Renal pelvis (tissue), 12 donors: ENCODE measurements at places on chromosomes 2 and 18. TPM values are rescaled to one million over a fixed set of nuclear protein-coding genes. Genes with fewer than 3 reads are reported as not detected.

The MLPH gene
- 2.1 TPM for polyA plus RNA-seq

- no peak for DNase-seq
Observed at GRCh38 chr18:7593218-7593819, 26.2 kb downstream of the PTPRM start.

GRCh38 chr2:145759228-145759915 lies 1239.5 kb upstream of the ZEB2 start:
- no peak for DNase-seq

DNA sequence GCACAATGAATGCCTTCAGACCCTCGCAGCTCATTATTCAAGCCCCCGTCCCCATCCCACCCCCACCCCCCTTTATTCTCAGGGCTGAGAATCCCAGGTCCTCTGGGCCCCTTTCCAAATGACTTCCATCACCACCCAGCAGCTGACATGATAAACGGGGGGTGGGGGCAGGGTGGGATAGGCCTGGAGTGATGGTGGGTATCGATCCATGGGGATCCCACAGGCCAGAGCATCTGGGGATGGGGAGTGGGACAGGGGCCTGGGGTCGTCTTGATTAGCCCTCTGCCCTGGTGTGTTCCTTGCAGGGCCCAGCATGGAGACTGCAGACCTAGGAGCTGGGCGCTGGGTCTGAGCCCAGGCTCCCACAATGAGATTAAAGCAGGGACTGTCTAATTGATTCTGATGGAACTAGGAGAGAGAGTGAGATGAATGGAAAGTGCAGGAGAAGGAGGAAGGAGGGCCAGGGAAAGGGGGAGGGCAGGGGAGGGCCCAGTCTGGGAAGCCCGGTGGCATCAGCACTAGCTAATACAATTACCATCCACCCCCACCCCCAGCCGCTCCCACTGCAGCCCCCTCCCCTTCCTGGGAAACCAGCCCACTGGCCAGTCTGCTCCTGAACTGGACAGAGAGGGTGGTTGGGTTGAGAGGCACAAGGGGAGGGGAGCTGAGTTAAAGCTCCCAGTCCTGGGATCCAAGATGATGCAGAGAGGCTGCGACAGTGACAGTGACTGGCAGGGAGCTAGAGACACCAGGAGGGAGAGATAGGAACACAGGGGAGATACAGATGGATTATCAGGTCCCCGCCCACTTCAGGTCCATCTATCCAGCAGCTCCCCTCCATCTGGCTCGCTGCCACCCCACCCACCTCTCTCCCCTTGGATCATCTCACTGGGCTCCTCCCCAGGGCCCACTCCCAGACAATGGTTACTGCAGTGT lies 13.1 kb upstream of the TNS1 start:
- no peak for DNase-seq

The DYNAP gene
- not detected for polyA plus RNA-seq

DNA sequence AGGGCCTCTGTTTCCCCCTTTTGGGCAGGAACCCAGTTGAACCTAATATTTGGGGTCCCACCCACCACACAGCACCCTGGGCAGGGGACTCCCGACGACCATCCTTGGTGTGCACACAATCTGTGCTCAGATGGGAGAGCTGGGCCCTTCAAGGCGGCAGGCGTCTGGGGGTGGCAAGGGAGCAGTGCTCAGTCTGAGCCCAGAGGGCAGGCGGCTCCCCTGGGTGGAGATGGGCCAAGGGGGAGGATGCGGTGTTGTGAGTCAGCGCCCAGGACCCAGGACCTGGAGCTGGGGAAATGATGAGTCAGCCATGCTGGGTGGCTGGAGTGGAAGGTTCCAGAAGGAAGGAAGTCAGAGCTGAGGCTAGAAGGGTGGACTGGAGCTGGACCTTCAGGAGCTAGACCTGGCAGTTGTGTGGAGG lies 3.8 kb downstream of the PROM2 start:
- no peak for DNase-seq

GRCh38 chr18:7146067-7146466 lies 28.5 kb upstream of the LAMA1 start:
- DNase-seq = no peak

- DNase-seq = no peak
Observed at GRCh38 chr2:64650722-64651338, 2.9 kb downstream of the SERTAD2 start.

GRCh38 chr2:127887082-127887775 lies 1.5 kb upstream of the AMMECR1L start:
- DNase-seq = no peak

The REG3G gene
- polyA plus RNA-seq = not detected

The SPATS2L gene
- 137 TPM for polyA plus RNA-seq

DNA sequence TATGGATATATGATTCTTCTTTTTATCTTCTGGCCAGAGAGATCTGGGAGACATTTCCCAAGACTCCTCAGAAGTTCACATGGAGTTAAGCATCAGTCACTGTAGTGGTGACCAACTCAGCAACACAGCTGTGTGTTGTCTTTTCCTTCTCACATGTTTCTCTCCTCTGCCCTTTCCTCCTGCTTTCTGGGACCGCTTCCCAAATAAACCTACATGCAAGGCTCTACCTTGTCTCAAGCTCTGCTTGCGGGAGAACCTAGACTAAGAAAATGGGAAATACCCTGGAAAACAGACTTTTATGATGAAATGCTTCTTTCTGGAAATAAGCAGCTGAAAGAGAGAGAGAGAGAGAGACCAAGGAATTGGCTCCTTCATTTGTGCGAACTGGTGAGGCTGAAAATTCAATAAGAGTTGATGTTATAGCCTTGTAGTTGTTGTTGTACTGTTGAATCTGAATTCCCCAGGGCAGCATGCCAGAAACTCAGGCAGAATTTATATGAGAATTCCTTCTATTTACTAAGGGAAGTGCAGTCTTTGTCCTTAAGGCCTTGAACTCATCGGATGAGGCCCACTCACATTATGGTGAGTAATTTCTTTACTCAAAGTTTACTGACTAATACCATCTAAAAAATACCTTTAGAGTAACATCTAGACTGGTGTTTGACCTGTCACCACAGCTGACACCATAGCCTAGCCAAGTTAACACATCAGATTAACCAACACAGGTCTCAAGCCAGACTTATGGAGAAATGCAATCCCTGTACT lies 22.7 kb upstream of the DSC1 start:
- peak; percentile 24 for DNase-seq

DNA sequence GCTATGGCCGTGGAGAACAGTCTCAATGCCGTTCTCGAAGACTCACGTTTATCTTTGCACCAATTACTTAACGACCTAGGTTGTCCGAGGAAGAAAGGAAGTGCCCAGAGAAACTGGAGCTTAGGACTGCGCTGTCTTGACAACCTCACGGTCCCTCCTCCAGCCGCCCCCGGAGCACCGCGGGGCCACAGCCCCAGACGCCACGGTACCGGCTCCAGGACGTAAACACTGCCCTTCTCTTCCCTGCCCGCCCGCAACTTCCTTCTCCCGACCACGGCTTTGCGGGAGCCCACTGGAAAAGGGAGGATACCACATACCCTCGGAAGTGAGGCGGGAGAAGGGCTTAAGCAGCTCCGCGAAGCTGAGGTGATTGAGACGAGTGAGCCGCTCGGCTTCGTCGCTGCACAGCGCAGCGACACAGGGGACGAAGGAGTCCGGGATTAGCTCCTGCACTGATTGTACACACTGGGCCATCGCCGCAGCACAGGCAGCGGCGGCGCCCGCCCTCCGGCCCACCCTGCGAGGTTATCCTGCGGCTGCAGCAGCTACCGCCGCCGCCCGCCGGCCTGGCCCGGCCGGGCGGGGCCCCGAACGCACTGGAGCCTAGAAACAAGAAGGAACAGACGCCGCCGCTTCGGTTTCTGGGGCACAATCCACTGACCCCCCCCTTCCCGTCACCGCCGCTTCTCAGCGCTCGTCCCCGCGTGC lies 483 bp downstream of the TRAPPC8 start:
- DNase-seq = peak; percentile 45

GRCh38 chr2:126115975-126116374 lies 540.0 kb upstream of the GYPC start:
- DNase-seq = no peak

- peak; percentile 72 for DNase-seq
Observed at GRCh38 chr18:36688020-36688965, 140.5 kb downstream of the TPGS2 start.

- DNase-seq = no peak
Observed at GRCh38 chr18:58581265-58581664, 47.6 kb downstream of the ALPK2 start.

The MOB1A gene
- polyA plus RNA-seq = 94.1 TPM

GRCh38 chr2:120230515-120231471 lies 7.6 kb upstream of the TMEM185B start:
- DNase-seq = no peak

- no peak for DNase-seq
Observed at GRCh38 chr18:23458830-23459529, 5.9 kb downstream of the RIOK3 start.

GRCh38 chr2:200677171-200677570 lies 91.4 kb downstream of the AOX1 start:
- no peak for DNase-seq

- no peak for DNase-seq
Observed at GRCh38 chr18:71001597-71001996, 712.8 kb downstream of the SOCS6 start.

DNA sequence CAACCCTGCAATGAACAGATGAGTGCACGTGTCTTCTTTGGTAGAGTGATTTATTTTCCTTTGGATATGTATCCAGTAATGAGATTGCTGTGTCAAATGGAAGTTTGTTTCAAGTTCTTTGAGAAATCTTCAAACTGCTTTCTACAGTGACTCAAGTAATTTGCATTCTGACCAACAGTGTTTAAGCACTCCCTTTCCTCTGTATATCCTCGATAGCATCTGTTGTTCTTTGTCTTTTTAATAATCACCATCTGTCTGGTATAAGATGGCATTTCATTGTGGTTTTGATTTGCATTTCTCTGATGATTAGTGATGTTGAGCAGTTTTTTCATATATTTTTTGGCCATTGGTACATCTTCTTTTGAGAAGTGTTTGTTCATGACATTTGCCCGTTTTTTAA lies 1608.3 kb upstream of the ZEB2 start:
- no peak for DNase-seq

DNA sequence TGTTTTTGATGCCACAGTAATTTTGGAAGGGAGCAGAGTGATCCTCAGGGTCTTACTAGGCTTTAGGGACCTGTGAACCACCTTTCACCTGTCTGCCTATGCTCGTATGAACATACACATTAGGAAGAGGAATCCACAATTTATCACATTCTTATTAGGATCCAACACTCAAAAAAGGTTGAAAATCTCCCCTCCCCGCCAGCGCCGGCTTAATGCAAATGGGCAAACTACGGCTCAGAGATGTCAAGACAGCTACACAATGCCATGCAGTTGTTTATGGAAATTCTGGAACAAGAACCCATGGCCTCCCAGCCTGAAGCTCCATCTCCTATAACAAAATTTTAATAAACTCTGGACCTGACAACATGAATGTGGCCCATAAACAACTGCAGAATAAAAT lies 375.9 kb upstream of the ACVR2A start:
- no peak for DNase-seq

DNA sequence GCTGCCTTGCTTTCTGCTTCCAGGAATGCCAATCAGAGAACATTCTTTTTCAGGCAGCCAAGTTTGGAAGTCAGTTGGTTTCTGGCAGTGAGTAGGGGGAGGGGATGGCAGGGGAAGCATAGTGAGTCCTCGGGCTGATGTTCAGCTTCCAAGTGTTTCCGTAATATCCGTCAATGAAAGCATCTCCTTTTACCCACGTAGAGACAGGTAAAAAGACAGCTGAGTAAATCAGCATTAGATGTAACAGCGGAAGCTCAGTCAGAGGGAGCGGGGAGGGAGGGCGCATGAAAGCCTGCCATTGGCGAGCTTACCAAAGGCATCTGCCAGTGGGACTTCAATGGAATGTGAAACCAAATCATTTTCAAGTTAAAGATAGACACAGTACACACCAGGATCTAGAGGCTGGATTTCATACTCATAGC lies 117.1 kb upstream of the DTNA start:
- DNase-seq = peak; percentile 35

The SPDYA gene
- polyA plus RNA-seq = 0.81 TPM

The KCNIP3 gene
- polyA plus RNA-seq = 15.5 TPM

GRCh38 chr18:55501982-55502710 lies 85.8 kb downstream of the TCF4 start:
- DNase-seq = no peak

DNA sequence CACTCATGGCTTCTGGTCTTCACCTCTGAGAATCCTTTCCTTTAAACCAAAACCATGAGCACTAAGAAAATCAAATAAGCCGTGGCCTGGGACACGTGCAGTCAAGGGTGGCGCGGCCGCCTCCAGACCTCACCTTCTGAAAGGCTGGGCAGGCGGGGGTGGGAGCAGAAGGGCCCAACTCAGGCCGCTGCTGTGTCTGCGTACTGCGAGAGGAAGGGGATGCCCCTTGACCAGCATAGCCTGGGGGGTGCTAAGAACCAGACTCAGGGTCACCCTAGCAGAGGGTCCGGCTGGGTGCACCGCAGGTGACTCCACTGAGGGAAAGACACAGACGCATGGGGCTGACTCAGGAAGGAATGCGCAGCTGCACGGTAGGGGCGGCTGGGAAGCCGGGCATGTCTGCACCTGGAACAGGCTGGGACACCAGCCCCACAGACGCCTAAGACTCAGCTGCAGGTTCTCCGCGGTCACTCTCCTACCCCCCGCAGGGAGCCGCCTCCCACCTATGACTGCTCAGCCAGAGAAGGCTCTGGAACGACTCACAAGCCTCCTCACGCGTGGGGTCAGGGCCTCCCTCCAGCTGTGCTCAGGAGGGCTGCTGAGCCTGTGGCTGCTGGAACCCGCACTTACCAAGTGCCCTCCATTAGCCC lies 432.4 kb upstream of the MYT1L start:
- no peak for DNase-seq

- DNase-seq = no peak
Observed at GRCh38 chr2:144300632-144301031, 219.3 kb downstream of the ZEB2 start.

The HMSD gene
- polyA plus RNA-seq = 1.4 TPM

DNA sequence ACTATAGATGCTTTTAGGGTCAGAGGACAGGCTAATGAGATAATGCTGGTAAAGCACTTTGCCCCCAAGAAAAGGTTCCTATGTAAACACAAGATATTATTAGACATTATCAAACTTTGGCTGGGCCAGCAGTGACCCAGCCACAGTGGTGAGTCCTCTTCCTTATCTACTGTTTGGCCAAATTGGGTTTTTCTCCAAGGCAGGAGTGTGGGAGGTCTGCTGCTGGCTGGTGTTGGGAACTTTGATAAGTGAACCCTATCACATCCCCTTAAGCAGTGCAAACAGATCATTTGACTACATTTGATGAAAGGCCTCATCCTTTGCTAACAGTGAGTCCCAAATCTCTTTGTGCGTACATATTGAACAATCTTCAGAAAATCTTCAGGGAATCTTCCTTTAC lies 16.2 kb downstream of the FZD7 start:
- no peak for DNase-seq

- DNase-seq = no peak
Observed at GRCh38 chr2:66508484-66509071, 73.7 kb downstream of the MEIS1 start.

GRCh38 chr18:48290162-48290926 lies 118.8 kb downstream of the ZBTB7C start:
- DNase-seq = no peak

The MC5R gene
- polyA plus RNA-seq = not detected
